Central memory CD4-positive, alpha-beta T cell (primary cell): ENCODE measurements at places on chromosomes 5 and 9.

GRCh38 chr9:83960991-83961390, 19.0 kb downstream of the HNRNPK start:
- DNase-seq = no peak

GRCh38 chr5:156879665-156880285, 29.7 kb downstream of the PPP1R2B start:
- DNase-seq = no peak

DNA sequence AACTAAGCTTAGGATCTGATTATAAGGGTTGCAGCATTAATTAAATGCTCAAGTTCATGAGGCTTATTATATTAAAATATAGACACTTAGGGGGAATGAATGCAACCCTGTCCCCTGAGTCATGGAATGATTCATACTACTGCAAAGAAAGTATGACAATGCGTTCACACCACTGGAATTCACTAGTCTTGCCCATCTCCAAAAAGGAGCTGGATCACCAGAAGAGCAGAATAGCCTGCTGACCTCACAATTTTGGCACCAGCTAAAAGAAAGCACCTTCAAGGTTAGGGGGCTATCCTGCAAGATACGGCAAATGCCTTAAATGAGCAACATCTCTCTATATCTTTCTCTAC, 32.0 kb upstream of the TMED7 start:
- no peak for DNase-seq

DNA sequence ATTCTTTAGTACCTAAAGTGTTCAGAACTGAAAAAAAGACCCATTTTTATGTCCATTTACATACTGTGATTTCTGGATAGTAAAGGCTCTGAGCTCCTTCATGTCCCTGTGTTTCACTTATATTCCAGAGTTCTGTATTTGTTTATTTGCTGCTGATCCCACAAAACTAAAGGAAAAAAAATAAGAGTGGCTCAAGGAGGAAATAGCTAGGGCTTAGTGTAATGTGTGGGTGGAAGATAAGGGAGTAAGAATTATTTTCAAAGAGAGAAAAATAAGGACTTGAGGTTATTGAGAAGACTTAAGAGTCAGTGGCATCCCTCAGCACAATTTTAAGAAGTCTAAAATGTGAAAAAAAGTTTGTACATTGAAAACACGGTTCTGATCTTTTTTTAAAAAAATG, 46.0 kb downstream of the ENTREP1 start:
- no peak for DNase-seq

DNA sequence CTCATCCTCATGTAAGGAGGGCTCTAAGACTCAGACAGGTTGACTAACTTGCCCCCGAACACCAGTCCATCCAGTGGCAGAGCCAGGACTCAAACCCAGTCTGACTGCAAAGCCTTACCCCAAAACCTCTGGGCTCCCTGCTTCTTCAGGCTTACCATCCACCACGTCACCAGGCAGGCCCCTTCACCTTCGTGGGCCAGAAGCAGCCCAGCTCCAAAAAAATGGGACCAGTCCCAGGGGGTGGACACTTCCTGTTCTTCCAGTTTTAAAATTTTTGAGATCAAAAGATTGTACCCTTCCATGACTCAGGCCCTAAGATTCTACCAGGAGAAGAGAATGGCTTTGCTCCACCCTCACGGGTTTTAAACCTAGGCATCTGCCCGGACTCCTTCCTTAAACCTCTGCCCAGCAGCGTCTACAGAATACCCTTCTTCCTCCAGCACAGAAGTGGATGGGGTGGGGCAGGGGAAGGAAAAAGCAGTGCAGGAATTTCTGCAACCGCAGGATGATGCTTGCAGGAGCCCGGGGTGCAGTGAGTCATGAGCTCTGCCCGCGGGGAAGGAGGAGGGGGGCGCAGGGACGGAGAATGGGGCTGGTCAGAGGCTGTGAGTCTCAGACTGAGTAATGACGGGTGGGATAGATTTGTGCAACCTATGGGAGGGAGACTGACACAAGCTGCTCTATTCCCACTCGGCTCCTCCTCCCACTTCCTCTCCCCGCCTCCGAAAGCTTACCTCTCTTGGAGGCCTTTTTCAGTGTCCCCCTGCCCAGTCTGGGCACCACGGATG, 50.4 kb upstream of the STXBP1 start:
- no peak for DNase-seq

- DNase-seq = no peak
Observed at GRCh38 chr5:53749621-53750020, 189.2 kb downstream of the NDUFS4 start.

DNA sequence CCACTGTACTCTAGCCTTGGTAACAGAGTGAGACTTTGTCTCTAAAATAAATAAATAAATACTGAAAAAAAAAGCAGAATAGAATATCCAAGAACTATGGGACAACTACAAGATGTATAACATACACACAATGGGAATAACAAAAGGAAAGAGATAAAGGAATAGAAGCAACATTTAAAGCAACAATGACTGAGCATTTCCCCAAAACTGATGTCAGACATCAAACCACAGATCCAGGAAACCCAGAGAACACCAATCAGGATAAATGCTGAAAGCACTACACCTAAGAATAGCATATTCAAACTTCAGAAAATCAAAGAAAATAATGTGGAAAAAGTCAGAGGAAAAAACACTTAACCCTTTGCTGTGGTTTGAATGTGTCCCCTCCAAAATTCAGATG, 436.4 kb downstream of the ACTL7B start:
- no peak for DNase-seq

DNA sequence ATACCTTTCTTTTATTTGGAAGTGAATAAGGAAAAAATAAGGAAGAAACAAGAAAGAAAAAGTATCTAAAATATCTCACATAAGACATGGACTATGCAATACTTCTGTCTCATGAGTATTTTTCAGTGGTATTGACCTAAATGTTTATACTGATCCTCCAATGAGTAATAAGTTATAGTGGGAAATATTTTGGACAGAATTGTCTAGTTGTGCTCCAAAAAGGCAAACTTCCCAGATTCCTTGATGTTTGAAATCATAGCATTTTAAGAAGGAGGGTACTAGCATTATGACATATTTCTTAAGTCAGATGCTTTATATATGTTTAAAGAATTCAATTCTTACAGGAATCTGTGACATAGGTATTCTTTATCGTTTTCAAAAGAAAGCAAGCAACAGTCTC, 34.5 kb upstream of the BASP1 start:
- DNase-seq = no peak

- DNase-seq = no peak
Observed at GRCh38 chr5:74272024-74272775, 368.3 kb downstream of the ENC1 start.

GRCh38 chr5:114447084-114447773, 85.4 kb downstream of the KCNN2 start:
- DNase-seq = no peak

- DNase-seq = no peak
Observed at GRCh38 chr9:123997665-123998277, 13.8 kb upstream of the LHX2 start.

- no peak for DNase-seq
Observed at GRCh38 chr5:179170606-179171005, 110.4 kb downstream of the ZNF354C start.

DNA sequence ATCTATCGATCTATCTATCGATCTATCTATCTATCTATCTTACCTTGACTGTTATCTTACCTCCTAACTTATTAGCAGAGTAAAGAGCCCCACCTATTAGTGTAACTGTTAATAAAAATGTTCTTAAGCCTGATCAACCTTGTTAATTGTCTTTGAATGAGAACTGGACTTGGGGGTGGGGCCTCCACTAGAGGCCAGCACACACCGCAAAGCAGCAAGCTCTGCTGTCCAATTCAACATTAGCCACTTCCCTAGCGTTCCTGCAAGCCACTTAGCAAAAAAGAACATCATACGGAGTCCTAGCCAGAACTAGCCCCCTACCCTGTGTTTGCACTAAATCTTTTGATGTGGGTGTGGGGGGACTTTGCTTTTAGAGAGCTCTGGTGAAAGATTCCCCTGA, 515.8 kb downstream of the KDM4C start:
- no peak for DNase-seq

DNA sequence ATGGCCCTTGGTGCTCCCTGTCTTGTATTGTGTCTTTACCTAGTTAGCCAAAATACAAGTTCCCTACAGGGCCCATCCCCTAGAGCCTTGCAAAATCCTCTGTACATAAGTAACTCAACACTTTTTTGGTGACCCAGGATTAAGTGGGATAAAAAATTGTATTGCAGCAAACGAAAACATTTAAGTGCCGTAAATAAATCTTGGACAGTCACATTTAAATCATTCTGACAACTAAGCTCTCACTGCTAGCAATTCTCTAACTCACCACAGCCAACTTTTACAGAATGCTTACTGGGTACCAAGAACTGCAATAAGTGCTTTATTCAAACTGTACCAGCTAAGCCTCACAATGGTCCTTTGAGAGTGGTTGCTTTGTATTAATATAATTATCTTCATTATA, 56.6 kb downstream of the GNAQ start:
- DNase-seq = no peak

- DNase-seq = no peak
Observed at GRCh38 chr9:109907400-109907799, 127.4 kb downstream of the PALM2AKAP2 start.
